Naive thymus-derived CD4-positive, alpha-beta T cell (primary cell): ENCODE measurements at places on chromosomes 11 and 22.

DNA sequence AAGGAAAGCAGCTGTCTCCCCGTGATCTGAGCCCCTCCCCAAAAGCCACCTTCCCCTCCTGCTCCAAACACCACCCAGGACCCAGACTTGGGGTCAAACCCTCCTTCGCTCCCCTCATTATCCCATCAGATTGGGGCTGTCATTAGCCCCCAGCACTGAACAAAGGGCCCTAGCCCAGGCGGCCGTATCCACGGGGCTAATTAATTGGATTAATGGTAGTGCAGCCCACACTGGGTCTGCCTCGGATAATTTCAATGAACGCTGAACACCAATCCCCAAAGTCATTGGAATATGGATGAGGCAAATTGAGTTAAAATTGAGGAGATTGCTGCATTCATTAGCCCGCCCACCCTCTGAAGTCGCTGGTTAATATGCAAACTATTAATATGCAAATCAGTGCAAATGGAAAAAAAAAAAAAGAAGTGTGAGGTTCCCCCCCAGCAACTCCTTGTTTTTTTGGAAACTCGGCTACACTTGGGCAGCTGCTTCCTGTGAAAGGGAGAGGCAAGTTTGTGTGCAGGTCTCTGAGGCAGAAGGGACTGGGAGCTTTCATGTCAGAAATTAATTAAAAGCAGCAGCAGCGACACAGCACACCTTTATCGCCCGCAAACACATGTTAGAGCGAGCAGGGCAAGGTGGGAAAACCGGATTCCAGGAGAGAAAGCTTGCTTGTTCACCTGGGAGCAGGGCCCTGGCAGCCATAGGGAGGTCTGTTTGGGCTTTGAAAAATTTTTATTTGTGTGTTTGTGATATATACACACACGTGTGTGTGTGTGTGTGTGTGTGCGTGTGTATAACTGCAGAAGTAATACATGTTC, 517.8 kb downstream of the MIAT start:
- no peak for DNase-seq
- no peaks in the 10 kb centered on the region for H3K36me3 ChIP-seq
- no peaks in the 10 kb centered on the region for H3K27me3 ChIP-seq
- H3K4me3 ChIP-seq = no peak overlapping the region

- H3K36me3 ChIP-seq = no peaks in the 10 kb centered on the region
- H3K4me3 ChIP-seq = no peak overlapping the region
- no peaks in the 10 kb centered on the region for H3K4me1 ChIP-seq
- no peaks in the 10 kb centered on the region for H3K27me3 ChIP-seq
- no peak overlapping the region for H3K27ac ChIP-seq
- DNase-seq = no peak
These were observed 1359.7 kb upstream of the RAG2 start for GRCh38 chr11:37957717-37958116.

DNA sequence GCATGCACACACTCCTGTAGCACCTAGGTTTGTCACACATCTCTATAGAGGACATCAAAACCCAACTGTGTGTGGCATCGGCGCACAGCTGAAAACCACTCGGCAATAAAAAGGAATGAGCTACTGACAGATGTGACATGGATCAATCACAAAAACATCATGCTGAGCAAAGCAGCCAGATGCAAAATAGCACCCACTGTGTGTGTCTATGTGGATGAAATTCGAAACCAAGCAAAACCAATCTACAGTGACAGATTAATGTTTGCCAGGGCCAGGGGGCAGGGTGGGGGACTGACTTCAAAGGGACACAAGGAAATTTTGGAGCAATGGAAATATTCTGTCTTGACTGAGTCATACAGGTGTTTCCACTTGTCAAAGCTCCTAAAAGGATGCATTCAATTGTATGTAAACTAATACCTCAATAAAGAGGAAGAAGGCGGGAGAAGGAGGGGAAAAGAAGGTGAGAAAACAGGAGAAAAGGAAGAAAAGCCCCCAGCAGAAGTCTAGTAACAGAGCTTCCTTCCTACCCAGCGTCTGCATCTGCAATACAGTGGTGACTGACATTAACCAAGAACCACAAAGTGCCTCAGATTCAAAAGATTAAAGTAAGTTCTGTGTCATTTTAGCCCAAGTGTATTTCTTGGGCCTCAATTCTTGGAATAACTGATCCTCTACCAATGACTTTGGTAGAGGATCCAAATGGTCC, 49.8 kb downstream of the PACSIN2 start:
- peaks cover 3% of the 10 kb centered on the region for H3K36me3 ChIP-seq
- no peak overlapping the region for H3K4me3 ChIP-seq
- H3K4me1 ChIP-seq = peaks cover 8% of the 10 kb centered on the region
- DNase-seq = no peak
- H3K27ac ChIP-seq = no peak overlapping the region
- no peaks in the 10 kb centered on the region for H3K27me3 ChIP-seq

DNA sequence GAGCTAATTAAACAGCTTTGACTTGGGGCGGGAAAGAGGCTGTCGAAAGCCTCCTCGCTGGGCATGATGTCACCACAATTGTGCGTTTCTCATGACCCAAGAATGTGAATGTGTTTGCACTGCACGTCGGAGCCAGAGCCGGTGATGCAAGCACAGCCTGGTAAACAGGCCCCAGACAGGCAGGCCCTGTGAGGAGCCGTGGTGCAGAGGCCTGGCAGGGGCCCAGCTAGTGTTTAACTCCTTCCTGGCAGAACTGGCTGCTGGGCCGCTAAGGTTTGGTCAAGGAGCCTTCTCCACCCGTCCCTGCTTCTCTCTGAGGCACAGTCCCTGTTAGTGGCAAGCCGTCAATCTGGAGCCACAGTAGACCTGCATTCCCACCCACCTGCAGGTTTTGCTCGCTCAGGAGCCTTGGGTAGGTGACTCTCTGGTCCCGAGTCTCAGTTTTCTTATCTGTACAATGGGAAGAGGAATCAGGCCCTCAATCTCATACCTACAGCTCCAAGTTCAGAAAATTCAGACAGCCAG, 25.4 kb upstream of the SMTN start:
- no peak overlapping the region for H3K4me3 ChIP-seq
- H3K36me3 ChIP-seq = no peaks in the 10 kb centered on the region
- H3K4me1 ChIP-seq = no peaks in the 10 kb centered on the region

GRCh38 chr11:35305670-35306382, 113.5 kb downstream of the SLC1A2 start:
- H3K27ac ChIP-seq = peak overlapping the region; percentile 16
- peaks cover 14% of the 10 kb centered on the region for H3K4me1 ChIP-seq
- no peaks in the 10 kb centered on the region for H3K27me3 ChIP-seq

DNA sequence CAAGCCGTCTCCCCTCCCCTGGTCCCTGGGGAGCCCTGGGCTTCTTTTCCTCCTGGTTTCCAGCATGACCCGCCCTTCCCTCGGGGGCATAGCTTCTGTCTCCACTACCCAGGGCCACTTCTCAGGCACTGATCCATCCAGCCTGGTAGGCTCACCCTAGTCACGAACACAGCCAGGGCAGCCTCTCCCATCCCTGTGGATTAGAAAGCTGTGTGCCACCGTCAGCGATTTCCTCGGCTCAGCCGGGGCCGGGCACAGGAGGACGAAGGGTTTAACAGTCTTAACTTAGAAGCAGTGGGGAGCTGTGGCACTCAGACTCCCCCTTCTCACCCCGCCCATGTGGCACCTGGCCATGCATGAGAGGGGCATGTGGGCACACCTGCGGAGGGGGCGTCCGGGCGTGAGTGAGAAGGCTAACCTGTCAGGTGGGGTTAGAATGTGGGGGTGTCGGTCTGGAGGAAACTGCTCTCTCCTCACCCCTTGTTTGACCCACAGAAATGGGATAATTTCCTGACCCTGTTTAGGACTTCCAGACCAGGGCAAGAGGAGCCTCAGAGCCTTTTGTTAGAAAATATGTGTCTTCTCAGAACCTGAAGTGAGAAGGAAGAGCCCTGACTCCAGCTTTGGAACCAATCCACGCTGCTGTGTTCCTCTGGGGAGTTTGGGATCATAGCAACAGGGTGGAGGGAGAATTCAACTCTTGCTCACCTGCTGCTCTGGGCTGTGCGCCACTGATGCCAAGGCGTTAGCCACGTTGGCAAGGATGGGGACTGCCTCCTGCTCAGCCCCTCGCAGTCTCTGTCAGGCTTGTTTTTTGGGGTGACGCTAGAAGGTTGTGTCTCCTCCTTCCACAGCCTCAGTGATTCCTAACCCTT, 14.6 kb downstream of the GLB1L2 start:
- no peak for DNase-seq
- H3K36me3 ChIP-seq = no peaks in the 10 kb centered on the region
- H3K4me3 ChIP-seq = no peak overlapping the region
- peaks cover 16% of the 10 kb centered on the region for H3K4me1 ChIP-seq
- no peaks in the 10 kb centered on the region for H3K27me3 ChIP-seq
- no peak overlapping the region for H3K27ac ChIP-seq
